ENCODE measurements at places on chromosomes 11 and 22. TPM values are rescaled to one million over a fixed set of nuclear protein-coding genes. Genes with fewer than 3 reads are reported as not detected.

POTEH gene
- not detected for total RNA-seq

SMTNL1 gene
- total RNA-seq, result not detected

RRP7A gene
- 45.3 TPM for total RNA-seq

CCDC116 gene
- 0.38 TPM for total RNA-seq

VPREB3 gene
- not detected for total RNA-seq

CD248 gene
- 0.19 TPM for total RNA-seq

BIRC3 gene
- 4.3 TPM for total RNA-seq

RIMBP3B gene
- not detected for total RNA-seq

NPAS4 gene
- total RNA-seq, result not detected

APOA4 gene
- not detected for total RNA-seq

TCF20 gene
- total RNA-seq, result 35.9 TPM

B4GALNT4 gene
- total RNA-seq, result 2.3 TPM

LMNTD2 gene
- 1.9 TPM for total RNA-seq

CALCB gene
- total RNA-seq, result not detected

DCHS1 gene
- 58.5 TPM for total RNA-seq

SYT8 gene
- not detected for total RNA-seq

C11orf52 gene
- not detected for total RNA-seq

TUB gene
- 2.3 TPM for total RNA-seq

P2RY6 gene
- total RNA-seq, result 0.29 TPM

SCN3B gene
- total RNA-seq, result 1.7 TPM

MISFA gene
- 2.9 TPM for total RNA-seq

TRIM48 gene
- total RNA-seq, result not detected

RAB39A gene
- total RNA-seq, result 0.19 TPM

H19 gene
- 28.1 TPM for total RNA-seq

DNAJB7 gene
- total RNA-seq, result under 0.01 TPM

NXPE2 gene
- total RNA-seq, result not detected

LRP5 gene
- 34.6 TPM for total RNA-seq

KCNE3 gene
- 0.33 TPM for total RNA-seq

BET1L gene
- total RNA-seq, result 14.3 TPM

SERPING1 gene
- total RNA-seq, result not detected

Data from vein endothelial cell (primary cell).